AG10803 (cell line): ENCODE measurements at places on chromosomes 12 and 14.
A peak's percentile ranks its signal among the peaks of the same experiment; 100 is the strongest.

GRCh38 chr12:82690006-82690405 is 3.3 kb downstream of the TMTC2 start:
- no peak for DNase-seq

GRCh38 chr12:46244273-46244915 is 24.4 kb downstream of the SLC38A1 start:
- DNase-seq: no peak

GRCh38 chr12:49880756-49881414 is 22.8 kb downstream of the FAIM2 start:
- DNase-seq: no peak

GRCh38 chr12:46659032-46659650 is 166.7 kb downstream of the SLC38A4 start:
- DNase-seq: peak; percentile 45

- DNase-seq: no peak
Observed at GRCh38 chr12:27578689-27579372, 54.8 kb downstream of the PPFIBP1 start.

GRCh38 chr12:76546889-76547288 is 12.7 kb downstream of the OSBPL8 start:
- DNase-seq: no peak

GRCh38 chr12:121568971-121569751 is 11.7 kb downstream of the KDM2B start:
- DNase-seq: peak; percentile 61

DNA sequence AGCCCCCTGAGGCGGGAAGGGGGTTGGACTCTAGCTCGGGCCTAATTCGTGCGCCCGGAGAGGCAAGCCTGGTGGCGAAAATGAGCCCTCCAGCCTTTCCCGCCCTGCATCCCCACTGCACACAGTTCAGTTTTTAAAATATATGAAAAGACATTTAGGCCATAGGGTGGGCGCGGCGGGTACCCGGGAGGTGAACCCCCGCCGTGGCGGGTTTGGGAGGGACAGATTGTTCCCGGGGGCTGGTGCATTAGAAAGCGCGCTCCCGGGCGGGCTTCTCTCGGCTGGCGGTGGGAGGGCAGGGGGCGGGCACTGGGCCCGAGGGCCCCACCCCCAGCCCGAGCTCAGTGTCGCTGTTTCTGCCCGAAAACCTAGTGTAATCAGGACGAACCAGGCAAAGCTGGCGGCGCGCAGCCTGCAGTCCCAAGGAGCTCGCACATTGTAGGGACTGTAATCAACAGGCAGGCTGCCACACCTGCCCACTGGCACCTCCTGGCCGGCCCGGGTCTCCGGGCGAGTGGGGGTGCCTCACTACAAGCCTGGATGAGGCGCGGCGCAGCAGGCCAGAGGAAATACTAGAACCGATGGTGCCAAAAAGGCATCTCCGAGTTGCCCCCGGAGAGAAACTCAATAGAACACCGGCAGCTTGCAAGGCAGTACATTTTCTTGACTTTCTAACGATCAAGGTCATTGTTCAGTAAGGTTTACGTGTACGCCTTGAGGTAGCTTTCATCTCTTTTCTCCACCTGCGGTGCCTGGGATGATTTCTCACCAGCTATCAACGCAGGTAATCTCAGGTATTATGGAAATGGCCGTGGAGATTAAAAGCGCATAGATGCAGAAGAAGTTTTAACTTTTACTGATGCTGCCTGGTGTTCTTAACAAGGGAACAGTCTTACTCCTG is 764 bp upstream of the SPTB start:
- no peak for DNase-seq

GRCh38 chr12:61188801-61189595 is 1071.2 kb upstream of the USP15 start:
- no peak for DNase-seq

DNA sequence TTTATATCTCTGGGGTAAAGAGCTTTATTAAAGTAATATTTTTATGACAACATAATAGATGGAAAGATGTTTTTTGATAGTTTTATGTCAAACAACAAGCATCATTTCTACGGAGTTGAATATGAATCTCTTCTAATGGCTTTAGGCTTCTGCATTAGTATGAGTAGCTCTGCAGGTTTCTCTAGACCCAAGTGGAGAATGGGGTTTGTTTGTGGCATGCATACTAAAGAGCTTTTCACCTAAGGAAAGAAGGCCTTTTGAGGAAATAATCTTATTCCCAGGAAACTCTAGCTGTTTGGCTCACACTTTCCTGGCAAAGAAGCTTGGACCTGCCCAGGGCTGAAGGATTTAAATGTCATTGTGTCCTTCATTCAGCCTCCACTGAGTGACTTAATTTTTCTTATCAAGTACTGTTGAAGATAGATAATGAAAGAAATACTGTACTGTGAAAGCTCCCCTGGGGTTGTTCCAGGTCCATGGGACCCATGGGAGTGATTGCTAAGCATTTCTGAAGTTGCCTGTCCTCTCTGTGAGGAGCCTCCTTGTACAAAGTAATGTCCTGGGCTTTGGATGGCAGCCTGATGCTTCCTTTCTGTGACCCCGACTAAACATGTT is 469.3 kb downstream of the LRIG3 start:
- no peak for DNase-seq

GRCh38 chr14:105209646-105210045 is 28.5 kb upstream of the NUDT14 start:
- no peak for DNase-seq

DNA sequence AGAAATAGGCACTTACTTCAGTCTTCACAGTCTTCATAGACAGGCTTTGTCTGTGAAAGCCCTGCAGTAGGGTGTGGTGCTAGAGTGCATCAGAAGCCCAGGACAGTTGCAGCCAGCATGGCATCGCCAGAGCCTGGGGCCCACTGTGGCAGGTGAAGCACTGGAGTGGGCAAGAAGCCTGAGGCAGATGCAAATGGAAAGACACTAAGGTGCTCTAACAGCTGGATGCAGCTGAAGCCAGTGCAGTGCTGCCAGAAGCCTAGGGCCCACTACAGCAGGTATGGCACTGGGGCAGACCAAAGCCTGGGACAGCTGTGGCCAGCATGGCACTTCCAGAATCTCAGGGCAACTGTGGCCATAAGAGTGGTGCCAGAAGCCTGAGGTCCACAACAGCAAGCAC is 358.6 kb downstream of the SYT1 start:
- no peak for DNase-seq

DNA sequence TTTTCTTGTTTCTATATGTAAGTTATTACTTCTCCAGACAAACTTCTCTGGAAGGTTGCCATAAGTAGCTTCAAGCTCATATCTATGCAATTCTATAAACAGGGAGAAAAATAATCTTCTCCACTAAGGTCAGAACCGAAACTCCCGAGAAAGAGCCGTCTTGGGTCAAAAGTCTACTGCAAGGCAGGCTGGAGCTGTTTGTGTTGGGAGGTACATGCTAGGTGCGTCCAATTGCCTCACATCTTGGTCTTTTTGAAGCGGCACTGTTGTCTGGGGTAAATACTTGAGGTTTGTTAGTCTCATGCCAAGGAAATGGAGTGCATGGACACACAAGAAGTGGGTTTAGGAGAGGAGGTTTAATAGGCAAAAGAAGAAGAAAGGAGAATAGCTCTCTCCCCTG is 674.7 kb upstream of the TMEM132C start:
- no peak for DNase-seq

GRCh38 chr12:71447691-71448132 is 8.1 kb downstream of the LGR5 start:
- DNase-seq: peak; percentile 4

DNA sequence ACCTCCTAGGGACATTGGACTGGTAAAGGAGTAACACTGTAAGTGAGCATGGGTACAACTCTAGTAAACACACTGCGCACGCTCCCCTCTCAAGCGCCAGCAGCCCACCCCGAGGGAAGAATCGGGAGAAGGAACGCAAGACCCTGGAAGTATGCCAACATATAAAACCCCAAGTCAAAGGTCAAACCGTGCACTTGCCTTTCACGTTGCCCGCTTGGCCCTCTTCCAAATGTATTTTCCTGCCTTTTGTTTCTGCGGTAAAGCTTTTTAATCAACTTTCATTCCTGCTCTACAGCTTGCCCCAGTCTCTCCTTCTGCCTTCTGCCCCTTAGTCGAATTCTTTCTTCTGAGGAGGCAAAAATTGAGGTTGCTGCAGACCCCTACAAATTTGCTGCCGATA is 17.6 kb upstream of the CHST11 start:
- DNase-seq: no peak

DNA sequence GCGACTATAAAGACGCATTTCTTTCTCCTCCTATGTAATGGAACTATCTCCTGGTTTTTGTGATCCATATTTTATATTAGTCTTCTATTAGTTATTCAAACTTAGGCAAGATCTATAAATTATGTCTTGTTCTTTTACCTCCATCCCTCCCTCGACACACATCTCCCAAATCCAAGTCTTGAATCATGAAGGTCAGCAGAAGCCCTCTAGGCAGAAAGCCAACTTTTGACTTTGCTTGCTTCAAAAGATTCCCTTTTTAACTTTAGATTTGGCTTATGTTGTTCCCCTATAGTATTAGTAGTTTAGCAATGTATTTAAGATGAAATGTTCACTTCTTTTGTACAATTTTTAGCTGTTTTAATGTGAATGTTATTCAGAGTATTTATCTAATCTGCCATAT is 689.8 kb downstream of the SLC6A15 start:
- DNase-seq: no peak

DNA sequence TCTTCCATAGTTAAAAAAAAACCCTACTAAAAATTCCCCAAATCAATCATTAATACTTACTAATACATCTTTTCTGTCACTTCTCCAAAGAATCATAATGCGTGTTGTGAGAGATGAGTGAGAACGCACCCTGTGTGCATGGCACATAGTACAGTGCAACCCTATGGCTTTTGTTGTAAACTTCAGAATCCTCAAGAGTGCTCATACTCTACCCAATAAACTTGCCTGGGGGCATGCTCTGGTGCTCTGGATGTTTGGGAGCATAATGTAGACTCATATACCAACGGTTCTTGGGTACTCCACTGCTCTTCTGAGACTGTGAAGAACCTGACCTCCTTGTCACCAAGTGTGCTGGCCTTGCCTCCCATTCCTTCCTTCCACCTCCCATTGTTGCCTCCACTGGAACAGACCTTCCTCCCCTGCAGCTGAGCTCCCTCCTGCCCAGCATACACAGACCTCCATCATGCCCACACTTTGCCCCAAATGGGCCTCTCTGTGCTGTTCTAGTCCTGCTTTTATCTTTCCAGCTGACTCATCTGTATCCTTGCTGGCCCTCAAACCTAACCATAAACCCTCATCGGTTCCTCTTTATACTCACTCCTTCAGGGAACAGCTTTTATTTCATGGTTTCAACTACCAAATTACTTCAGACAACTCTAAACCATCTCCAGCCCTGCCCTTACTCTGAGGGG is 8.9 kb downstream of the DCP1B start:
- DNase-seq: no peak

- no peak for DNase-seq
Observed at GRCh38 chr12:38445040-38445439, 128.5 kb downstream of the ALG10B start.

DNA sequence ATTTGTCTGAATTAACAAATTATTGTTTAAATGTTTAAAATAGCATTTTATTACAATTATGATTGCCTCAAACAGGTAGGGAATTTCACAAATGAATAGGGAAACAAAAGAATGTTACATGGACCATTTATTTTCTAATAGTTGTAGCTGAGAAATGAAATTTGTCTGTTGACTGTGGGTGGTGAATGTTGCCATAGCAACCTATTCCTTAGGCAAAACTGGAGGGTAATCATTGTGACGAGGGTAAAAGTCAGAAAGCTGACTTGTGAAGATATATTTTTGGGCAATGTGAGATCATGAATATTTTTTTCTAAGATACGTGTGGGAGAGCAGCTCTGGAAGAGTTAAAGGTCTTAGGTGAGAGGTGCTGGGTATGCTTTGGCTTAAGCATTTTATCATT is 24.2 kb upstream of the CLEC14A start:
- DNase-seq: no peak

- no peak for DNase-seq
Observed at GRCh38 chr14:84343656-84344055, 1186.3 kb upstream of the FLRT2 start.

GRCh38 chr14:77421201-77421600 is 2.1 kb downstream of the NOXRED1 start:
- peak; percentile 39 for DNase-seq

- DNase-seq: peak; percentile 29
Observed at GRCh38 chr14:89308232-89308959, 108.6 kb downstream of the FOXN3 start.

GRCh38 chr12:43976027-43976426 is 140.1 kb downstream of the TMEM117 start:
- no peak for DNase-seq

- DNase-seq: no peak
Observed at GRCh38 chr14:99552572-99553216, 51.3 kb downstream of the CCDC85C start.

DNA sequence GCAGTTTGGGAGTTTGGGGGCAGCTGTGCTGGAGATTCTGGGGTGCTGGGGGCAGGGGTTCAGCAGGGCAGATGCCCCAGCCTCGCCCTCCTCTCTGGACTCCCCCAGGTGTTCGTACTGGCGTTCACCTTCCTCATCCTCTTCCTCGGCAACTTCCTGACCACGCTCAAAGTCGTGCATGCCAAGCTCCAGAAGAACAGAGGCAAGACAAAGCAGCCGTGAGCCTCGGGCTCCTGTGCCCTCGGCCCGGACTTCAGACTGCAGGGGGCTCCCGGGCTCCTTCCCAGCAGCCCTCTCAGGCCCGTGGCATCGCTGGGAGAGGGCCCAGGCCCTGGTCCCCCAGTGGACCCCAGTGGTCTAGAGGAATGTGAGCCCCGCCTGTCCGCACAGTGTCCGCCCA is 18.0 kb downstream of the RHOF start:
- DNase-seq: no peak

DNA sequence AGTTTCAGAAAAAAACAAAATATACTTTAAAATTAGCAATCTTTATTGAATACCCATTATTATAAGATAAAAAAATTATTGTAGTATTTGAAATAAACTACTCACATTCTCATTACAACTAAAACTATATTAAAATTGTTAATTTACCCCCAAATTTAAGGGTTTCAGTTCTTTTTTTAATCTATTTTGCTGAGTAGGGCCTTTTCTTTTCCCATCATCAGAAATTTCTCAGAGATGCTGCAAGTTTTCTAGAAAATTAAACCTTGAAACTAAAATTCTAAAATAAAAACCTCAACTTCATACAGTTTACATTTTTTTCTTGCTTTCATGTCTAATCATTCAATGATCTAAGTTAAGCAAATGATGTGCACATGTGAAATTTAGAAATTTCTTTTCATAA is 10.1 kb downstream of the ARMH4 start:
- DNase-seq: no peak

GRCh38 chr14:81633496-81633895 is 99.8 kb upstream of the SEL1L start:
- DNase-seq: no peak

DNA sequence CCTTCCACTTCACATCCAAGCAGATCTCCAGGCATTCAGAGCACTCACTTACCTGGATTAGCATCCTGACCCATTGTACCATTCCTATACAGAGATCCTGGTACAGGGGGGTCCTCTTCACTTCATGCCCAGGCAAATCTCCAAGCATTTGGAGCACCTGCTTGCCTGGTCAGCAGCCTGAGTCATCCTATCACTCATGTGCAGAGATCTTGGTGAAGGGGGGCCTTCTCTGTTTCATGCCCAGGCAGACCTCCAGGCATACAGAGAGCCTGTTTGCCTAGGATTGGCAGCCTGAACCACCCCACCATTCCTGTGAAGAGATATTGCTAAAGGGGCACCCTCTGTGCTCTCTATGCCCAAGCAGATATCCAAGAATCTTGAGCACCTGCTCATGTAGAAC is 111.1 kb upstream of the CCDC175 start:
- no peak for DNase-seq
